ENCODE measurements at places on chromosomes 5 and 9.

DNA sequence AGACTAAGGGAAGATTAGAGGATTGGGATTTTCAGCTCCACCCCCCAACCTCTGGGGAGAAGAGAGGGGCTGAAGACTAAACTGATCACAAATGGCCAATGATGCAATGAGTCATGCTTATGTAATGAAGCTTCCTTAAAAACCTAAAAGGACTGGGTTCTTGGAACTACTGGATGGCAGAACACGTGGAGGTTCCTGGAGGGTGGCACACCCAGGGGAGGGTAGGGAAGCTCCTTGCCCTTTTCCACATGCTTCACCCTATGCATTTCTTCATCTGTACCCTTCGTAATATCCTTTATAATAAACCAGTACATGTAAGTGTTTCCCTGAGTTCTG is 48.6 kb downstream of the ARHGEF28 start:
- no peak for DNase-seq

DNA sequence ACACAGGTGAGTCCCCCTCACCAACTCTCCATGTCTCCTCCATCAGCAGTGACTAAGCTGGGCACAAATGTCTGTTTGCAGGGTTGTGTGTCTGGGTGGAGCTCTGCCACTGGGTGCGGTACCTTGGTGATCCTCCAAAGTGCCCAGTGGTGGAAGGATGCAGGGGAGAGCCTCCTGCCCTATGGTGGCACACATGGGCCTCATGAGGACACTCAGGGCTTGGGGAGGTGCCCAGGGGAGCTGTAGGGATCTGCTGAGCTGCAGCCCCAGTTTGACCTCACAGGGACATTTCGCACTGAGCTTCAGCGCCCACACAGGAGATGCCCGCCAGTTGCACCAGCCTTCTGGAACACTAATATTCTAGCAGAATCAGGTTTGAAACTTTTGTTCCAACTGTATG is 29.5 kb downstream of the S1PR3 start:
- DNase-seq, result no peak

DNA sequence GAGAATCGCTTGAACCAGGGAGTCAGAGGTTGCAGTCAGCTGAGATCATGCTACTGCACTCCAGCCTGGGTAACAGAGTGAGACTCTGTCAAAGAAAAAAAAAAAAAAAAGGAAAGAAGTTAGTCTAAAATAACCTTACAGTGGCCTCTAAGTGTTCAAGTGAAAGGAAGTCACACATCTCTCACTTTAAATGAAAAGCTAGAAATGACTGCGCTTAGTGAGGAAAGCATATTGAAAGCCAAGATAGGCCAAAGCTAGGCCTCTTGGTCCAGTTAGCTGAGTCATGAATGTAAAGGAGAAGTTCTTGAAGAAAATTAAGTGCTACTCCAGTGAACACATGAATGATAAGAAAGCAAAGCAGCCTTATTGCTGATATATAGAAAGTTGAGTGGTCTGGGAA is 38.1 kb downstream of the ITGA1 start:
- no peak for DNase-seq

GRCh38 chr5:145774442-145774841 is 60.7 kb downstream of the PRELID2 start:
- DNase-seq, result no peak

- no peak for DNase-seq
Observed at GRCh38 chr9:114893221-114894010, 37.0 kb downstream of the TNFSF8 start.

GRCh38 chr5:52378237-52378636 is 409.5 kb upstream of the ITGA1 start:
- DNase-seq, result no peak

DNA sequence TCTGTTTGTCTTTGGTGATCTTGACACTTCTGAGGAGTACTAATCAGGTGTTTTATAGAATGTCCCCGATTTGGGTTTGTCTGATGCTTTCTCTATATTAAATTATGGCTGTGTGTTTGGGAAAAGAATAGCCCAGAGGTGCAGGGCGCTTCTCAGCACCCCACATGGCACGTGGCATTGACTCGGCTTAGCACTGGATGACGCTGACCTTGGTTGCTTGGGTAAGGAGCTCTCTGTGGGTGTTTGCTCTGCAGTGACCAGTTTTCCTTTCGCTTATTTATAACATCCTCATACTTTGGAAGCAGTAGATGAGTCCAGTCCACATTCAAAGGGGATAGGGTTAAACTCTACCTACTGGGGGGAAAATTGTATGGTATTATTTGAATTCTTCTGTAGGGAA is 12.5 kb upstream of the FAM120AOS start:
- no peak for DNase-seq

DNA sequence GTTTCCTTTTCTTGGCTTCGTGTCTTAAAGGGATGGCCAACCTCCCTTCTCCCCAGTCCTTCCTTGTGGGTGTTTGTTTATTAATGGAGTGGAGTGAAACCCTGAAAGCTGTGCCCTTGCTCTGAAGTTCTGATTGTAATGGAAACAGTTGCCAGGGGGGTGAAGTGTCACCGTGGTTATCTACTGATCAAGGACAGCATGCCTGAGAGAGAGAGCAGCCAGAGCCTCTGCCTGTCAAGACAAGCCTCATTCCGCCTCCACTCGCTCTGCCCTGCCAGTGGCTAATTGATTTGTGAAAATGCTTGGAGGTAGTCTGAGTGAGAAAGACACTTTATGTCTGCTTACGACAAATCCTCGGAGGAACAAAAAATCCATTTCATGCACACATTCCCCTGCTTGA is 143.7 kb upstream of the SLC30A5 start:
- DNase-seq, result no peak

DNA sequence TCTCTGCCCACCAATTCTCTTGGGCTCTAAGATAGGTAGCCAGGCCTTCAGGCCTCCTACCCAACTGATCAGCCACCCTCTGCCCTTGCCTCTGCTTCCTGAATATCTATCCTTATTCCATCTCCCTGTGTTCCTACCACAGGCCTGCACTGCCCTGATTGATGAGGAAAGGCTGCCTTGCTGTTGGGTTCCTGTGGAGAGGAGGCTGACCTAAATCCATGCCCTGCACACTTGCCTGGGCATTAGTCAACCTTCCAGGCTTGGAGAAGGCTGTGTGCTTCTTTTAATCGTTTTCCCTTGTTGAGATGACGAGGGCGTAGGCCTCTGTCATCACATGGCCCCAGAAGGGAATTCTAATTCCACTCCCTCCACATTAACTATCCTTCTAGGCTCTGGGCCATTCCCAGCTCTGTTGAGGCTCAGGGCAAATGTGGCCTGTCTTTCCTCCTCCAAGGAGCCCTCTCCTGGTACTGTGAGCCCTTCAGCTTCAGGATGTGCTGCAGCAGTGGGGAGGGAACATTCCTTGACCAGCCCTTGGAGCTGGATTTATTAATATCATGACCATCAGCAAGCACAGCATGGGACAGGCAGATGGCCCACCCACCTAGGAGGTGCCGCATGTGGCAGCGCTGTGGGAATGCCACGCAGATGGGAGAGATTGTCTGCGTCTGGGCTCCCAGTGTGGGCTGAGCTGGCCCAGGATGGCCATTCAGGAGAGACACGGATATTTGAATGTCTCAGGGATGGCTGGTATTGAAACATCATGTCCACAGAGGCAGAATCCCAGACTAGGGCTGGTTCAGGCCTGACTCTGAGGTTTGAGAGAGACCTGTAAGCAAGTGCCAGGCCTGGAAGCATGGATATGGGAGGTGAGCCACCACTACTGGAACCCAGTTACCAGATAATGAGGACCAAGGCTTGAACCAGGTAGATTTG is 40.9 kb downstream of the ANGPTL2 start:
- peak; percentile 31 for DNase-seq

GRCh38 chr9:111945216-111945615 is 48.6 kb downstream of the UGCG start:
- DNase-seq, result peak; percentile 57

- DNase-seq, result no peak
Observed at GRCh38 chr9:84538879-84539278, 130.7 kb upstream of the NTRK2 start.

GRCh38 chr9:122122903-122123632 is 30.0 kb upstream of the TTLL11 start:
- peak; percentile 80 for DNase-seq

DNA sequence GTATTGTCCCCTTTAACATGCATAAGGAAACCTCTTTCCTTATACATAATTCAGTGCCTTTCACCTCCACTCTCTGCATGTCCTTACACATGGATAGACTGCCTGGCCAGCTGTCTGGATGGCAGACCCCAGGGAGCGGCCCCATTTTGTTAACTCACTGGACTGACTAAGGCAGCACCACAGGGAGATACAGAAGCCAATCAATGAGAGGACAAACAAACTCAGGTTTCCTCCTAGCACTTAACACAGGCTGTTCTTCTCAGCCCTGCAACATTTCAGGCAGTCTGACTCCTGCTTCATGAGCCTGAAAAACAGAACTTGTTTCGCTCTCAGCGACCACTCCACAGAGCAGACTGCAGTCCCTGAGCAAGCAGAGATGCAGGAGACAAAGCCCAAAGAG is 135.4 kb upstream of the RASEF start:
- DNase-seq, result no peak

DNA sequence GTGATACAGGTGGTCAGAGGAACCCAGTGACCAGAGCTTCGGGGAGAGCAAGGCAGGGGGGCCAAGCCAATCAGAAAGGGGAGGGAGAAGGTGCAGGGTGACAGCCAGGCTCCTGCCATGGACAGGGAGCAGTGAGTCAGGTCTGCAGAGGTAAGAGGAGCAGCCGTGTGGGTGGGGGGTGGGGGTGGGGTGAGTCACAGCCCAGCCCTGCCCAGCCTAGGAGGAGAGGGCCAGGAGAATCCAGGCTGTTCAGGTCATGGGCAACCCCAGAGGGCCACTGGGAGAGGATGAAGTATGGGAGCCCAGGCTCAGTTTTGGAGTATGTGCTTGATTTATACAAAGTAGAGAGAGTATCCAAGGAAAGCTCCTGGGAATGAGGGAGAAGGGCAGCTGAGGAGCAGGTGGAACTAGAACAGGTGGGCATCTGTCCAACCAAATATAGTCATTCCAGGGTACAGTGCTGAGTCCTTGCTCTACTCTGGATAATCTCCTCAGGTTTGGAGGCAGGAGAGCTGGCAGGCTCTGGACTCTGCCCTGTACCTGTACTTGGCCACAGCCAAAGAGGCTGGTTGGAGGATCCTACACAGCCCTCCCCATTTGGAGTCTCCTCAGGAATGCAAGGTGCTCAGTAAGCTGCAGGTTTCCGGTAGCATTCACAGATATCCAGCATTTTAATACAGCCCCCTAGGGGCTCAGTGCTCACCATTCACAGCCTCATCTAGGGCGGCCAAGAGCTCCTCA is 1.6 kb downstream of the HBEGF start:
- DNase-seq, result no peak

DNA sequence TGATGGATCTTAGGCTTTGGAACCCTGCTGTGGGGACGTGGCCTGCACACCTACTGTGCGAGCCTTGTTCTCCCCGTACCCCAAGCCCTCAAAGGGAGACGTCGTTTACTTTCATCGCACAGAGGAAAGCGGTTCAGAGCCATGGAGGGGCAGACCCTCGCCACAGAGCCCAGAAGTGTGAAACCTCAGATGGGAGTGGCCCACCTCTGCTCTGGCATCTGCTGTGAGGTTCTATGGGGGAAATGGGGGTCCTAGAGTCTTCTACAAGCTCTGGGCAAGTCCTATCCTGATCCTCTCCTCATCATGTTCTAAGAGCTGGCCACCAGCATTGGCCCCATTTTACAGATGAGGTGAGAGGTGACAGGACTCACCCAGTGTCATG is 3.7 kb upstream of the RNF44 start:
- DNase-seq, result peak; percentile 67

GRCh38 chr5:90519081-90519480 is 10.3 kb downstream of the LYSMD3 start:
- DNase-seq, result no peak

DNA sequence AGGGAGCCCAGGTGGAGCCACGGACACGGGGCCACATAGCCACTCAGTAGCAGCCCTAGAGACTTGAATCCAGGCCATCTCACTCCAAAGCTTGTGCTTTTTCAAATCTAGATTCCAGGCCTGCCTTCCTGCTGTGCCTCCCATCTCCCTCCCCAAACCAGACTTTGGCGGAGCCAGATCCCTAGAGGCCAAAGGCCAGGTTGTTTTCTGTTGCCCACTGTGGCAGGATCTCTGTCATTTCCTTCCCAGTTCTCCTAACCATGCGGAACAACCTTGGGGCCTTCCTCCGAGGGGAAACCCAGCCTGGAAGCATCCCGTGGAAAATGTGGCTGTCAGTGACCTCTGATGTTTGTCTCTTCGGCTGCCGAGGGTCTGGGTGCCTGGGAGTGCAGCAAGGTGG is 16.4 kb upstream of the RPS14 start:
- no peak for DNase-seq

- no peak for DNase-seq
Observed at GRCh38 chr5:126512451-126512850, 82.6 kb downstream of the ALDH7A1 start.

DNA sequence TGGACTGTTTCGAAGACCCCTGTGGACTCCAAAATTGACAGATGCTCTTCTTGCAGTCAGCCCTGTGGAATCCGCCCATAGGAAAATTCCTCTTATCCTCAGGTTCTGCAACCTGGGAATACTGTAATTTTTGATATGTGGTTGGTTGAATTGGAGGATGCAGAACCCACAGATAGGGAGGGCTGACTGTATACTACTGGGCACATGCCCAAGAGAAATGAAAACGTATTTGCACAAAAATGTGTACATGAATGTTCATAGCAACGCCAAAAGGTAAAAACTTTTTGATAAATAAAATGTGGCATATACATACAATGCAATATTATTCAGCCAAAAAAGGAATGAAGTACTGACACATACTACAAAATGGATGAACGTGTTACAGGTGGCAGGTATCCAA is 1.9 kb upstream of the SNAPC3 start:
- DNase-seq, result no peak

GRCh38 chr9:99859243-99859980 is 37.7 kb downstream of the NR4A3 start:
- no peak for DNase-seq

GRCh38 chr9:69344459-69344858 is 19.4 kb downstream of the ENTREP1 start:
- no peak for DNase-seq

DNA sequence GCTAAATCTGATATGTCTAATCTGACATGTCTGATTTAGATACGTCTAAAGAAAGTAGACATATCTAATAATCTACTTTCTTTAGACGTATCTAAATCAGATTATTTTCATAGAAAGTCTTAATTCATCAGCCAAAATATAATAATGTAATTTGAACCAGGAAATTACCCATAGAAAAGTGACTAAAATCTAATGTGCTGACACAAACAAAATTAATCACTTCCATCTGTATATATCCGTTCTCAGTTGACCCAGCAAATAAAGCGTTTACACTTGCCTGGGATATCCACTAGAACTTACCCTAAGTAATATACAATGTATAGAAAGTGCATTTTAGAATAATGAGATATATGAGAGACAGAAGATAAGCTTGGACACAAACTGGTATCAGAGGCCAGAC is 56.7 kb downstream of the TTLL11 start:
- DNase-seq, result no peak

- DNase-seq, result no peak
Observed at GRCh38 chr5:143955141-143955540, 143.2 kb downstream of the HMHB1 start.

DNA sequence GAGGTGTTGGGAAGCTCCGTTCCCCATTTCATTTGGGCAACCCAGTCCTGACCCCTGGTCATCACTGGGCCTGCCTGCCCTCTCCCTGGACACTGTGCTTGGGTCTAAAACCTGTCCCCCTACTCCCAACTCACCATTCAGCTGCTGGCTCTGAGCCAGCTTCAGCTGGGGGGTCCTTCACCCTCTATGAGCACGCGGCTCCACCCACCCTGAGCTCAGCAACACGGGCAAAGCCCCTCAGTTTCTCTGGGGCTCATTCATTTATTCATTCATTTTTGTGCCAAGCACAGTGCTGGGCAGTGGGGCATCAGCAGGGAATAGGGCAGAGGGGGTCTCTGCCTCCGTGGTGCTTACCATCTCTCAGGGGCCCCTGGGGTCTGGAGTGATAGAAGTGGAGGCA is 199.8 kb upstream of the MVB12B start:
- peak; percentile 5 for DNase-seq

Data from activated CD8-positive, alpha-beta memory T cell treated with anti-CD3 and anti-CD28 coated beads, Interleukin-2, amount 10 ng/mL, durations not matched to agents 7 days and 5 days (primary cell).